Suppressor macrophage treated with lipopolysaccharide for 1 hour (primary cell): ENCODE measurements at places on chromosomes 7 and 10.

DNA sequence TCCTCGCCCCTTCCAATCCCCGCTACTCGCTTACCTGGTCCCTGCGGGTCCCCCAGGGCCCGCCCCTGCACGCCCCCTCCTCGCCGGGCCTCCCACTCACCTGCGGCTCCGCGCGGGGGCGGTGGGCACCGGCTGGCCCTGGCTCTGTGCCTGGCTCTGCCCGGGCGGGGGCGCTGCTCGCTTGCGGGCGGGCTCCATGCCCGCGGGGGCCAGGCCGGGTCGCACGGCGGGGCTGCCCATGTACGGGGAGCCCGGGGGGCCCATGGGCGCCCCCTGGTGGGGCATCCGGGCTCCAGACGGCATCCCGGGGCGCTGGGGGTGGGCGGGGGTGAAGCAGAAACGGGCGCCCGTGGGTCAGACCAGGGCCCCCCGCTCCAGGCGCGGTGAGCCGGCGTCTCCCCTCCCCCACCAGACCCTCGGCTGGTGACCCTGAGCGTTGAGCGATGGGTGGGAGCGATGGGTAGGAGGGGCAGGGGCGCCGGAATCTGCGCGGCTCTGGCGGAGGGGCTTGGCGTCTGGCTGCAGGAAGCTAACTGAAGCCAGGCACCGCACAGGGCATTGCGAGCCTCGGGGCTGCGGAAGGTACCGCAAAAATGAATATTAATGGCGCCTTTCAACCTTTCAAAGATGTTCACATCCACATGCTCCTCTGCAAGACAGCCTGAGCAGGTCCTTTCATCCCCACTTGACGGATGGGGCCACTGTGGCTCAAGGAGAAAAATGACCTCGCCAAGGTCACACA is 3.0 kb downstream of the SMARCD3 start:
- DNase-seq: peak; percentile 83

- DNase-seq: no peak
Observed at GRCh38 chr7:104862719-104863118, 151.3 kb upstream of the KMT2E start.

GRCh38 chr7:25722856-25723255 is 429.1 kb upstream of the NFE2L3 start:
- DNase-seq: no peak

DNA sequence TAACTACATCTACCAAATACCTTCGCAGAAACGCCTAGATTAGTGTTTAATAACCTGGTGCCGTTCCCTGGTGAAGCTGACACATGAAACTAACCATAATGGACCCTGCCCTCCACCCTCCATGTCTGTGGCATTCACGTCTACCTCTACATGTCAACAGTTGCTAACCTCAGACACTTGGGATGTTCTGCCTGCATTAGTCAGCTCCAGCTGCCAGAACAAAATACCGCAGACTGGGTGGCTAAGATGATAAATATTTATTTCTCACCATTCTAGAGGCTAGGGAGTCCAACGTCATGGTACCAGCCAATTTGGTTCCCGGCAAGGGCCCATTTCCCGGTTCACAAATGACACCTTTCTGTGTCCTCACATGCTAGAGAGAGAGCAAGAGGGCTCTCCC is 118.5 kb upstream of the CHST15 start:
- DNase-seq: no peak

DNA sequence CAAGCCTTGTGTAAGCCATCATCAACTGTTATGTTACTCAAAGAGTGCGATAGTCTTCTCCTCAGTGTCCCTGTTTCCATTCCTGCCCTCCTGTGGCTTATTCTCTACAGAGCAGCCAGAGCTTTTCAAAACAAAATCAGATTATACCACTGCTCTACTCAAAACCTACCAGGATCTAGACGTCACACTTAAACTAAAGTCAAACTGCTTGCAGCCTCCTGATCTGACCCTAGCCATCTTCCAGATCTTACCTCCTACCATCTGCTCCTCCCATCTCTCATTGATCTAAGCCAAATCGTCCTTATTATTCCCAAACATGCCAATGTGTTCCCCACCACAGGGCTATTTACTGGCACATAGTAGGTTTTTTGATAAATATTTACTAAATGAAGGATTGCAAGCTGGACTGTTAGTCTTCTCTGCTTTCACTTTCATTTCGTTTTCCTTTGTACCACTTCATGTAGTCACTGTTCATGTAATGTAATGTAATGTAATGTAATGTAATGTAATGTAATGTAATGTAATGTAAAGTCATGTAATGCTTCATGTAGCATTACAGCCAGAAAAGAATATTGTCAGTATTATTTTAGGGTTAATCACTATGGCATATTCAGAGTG is 116.1 kb downstream of the GPR37 start:
- no peak for DNase-seq

DNA sequence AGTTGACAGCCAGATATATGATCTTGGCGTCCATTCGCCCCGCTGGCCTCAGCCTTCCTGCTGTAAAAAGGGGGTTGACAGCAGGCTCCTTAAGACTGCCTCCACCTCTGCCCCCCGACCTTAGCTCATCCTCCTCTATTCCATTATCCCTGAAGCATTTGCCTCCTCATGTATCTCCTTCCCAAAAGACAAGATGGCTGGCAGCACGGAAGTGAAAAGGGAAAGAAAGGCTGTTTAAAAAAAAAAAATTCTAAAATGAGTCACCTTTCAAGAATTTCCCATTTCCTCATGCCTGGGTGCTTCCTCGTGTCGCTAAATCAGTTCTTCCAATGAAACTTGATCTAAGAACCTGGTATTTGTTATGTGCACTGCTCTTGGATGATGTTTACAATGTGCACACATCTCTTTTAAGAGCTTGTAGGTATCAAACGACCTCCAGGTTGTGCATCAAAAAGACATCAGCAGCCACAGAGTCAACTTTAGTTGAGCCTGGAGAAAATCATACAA is 1.7 kb downstream of the SCRN1 start:
- peak; percentile 90 for DNase-seq

DNA sequence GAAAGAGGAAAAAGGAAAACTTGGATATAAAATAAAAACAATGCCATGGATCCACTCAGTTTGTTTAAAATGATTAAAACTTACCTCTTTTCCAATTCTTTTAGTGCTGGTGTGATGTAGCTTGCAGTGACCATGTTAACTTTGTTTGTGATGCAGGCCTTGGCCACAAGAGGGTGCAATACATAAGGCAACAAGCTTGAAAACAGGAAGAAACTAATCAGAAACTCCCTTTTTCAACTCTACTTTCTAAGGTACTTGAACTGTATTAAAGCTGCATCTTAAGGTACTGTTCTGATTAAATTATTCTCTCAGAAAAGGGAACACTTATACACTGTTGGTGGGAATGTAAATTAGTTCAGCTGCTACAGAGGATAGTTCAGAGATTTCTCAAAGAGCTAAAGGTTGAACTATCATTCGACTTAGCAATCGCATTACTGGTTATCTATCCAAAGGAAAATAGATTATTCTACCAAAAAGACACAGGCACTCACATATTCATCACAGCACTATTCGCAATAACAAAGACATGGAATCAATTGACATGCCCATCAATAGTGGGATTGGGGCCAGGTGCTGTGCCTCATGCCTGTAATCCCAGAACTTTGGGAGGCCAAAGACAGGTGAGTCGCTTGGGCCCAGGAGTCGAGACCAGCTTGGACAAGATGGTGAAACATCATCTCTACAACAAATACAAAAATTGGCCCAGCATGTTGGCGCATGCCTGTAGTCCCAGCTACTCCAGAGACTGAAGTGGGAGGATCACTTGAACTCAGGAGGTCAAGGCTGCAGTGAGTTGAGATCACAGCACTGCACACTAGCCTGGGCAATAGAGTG is 50.9 kb downstream of the AASS start:
- DNase-seq: peak; percentile 83

DNA sequence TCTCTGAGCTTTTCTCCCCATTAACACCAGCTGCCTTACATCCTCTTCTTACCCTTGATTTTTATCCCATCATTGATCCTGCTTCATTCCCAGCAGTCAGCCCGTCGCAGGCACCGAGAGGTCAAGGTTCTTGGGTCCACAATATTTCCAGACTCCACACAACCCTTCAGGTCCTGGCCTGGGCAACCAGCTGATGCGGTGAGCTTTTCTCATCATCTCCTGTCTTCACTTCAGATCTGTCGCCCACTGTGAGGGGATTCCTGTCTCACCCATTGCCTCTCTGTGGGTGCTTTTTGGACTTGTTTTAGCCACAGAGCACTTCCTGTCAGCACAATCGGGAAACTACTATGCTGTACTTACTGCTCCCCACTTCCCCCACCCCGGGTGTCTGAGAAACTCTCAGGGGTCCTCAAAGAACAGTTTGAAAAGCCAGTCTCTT is 8.4 kb upstream of the PVRIG start:
- DNase-seq: no peak

- DNase-seq: peak; percentile 89
Observed at GRCh38 chr10:97333601-97334369, 744 bp downstream of the FRAT2 start.

GRCh38 chr10:126639084-126639483 is 31.4 kb downstream of the C10orf90 start:
- no peak for DNase-seq

GRCh38 chr7:37320140-37320847 is 128.4 kb downstream of the ELMO1 start:
- DNase-seq: peak; percentile 53

DNA sequence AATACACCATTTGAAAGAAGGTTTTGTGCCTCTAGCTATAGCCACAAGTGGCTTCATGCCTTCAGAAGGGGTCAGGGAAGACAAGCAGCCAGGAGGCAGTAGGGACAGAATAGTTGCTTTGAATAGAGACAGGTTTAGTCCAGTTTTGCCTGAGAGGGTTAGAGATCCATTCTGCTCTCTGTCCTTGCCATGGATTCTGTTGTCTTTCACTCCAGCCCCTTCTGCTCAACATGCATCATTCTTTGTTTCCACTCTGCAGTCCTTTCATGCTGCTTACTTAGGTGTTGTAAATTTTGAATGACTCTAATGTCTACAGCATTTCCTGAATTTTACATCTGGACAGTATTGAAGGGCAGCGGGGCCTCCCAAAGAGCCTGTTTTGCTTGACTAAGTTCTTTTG is 60.3 kb downstream of the CNTNAP2 start:
- no peak for DNase-seq

GRCh38 chr7:141113131-141113530 is 39.3 kb downstream of the TMEM178B start:
- DNase-seq: no peak

DNA sequence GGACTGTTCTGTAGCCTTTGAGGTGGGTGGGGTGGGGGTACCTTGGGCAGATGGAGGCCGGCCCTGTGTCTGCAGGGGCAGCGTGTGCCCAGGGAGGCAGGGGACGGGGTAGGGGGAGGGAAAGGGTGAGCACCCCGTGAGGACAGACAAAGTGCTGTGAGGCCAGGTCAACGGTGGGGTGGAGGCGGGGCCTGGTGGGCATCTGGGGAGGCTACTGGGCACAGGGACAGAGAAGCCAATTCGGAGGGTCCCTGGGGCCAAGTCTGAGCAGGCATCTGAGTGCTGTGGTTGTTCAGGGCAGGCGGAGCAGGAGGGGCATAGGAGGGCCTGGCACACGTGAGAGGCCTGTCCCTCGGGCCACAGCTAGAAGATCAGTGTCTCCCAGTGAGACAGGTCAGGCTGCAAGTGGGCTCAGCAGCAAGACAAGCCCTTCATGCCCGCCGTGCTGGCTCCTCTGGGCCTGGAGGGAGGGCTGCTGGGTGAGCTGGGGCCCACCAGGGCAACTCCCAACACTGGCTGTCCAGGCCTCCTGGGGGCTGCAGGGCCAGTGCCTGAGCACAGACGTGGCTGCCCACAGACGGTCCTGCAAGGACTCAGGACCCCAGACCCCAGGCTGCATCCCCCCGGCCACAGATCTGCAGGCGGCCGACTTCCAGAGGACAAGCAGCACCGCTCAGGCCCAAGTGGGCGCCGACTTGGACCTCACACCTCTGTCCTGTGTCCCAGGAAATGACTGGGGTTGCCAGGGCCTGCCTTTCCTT is 26.4 kb upstream of the KNDC1 start:
- DNase-seq: no peak

DNA sequence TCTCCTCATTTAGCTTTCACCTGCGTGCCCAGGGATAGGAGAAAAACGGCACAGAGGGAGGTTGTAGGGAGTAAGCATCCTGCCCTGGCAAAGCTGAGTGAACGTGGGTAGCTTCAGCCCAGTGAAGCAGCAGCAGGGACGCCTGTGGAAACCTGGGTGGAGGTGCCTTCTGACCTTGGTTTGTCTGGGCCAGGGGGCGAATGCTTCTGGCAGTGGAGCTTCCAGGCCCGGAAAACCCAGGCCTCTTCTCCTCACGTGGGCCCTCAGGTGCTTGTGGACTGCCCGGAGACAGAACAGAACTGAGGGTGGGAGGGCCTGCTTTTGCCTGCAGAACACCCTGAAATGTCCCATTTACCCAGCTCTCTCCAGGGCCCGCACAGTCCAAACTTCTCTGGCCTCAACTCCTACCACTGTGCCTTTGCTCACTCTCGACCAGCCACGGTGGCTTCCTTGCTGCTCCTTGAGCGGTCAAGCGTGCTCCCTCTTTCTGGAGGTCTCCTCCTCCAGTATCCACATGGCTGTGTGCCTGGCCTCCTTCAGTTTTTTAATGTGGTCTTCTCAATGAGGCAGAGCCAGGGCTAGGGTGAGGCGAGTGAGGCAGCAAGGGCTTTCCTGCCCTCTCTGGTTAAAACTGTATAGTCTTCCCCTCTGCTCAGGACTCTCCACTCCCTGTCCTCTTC is 62.4 kb downstream of the TMEM209 start:
- no peak for DNase-seq

GRCh38 chr10:49751636-49752510 is 10.2 kb downstream of the OGDHL start:
- no peak for DNase-seq

- no peak for DNase-seq
Observed at GRCh38 chr10:86393862-86394455, 27.4 kb upstream of the GRID1 start.

DNA sequence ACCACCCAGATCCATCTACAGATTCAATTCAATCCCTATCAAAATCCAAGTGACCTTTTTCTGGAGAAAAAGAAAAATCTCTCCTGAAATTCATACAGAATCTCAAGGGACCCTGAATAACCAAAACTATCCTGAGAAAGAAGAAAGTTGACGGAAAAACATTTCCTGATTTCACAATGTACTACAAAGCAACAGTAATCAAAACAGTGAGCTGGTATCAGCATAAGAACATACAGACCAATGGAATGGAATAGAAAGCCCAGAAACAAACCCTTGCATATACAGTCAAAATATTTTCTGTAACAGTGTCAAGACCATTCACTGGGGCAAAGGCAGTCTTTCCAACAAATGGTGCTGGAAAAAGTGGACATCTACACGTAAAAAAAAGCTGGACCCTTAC is 89.9 kb downstream of the JMJD1C start:
- DNase-seq: no peak

DNA sequence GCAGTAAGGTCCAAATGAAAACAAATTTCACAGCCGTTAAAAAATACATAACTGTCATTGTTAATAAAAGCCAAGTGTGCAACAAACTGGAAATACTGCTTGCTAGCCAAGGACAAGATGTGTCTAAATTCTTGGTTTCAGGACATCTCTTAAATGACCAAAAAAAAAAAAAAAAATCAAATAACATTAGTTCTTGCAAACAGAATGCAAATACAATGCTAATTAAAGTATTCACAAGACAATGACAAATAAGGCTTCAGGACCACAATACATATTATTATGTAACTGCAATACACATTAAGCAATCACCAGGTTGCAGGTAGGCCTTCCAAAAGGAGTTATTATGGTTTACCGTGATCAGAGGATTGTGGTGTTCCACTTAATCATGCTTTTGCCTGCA is 3.6 kb downstream of the ARHGAP21 start:
- no peak for DNase-seq

GRCh38 chr7:148761499-148762278 is 63.0 kb downstream of the CUL1 start:
- DNase-seq: no peak
